Activated CD8-positive, alpha-beta memory T cell treated with anti-CD3 and anti-CD28 coated beads for 1 hour (primary cell): ENCODE measurements at places on chromosomes 6 and 20.
A peak's percentile ranks its signal among the peaks of the same experiment; 100 is the strongest.

DNA sequence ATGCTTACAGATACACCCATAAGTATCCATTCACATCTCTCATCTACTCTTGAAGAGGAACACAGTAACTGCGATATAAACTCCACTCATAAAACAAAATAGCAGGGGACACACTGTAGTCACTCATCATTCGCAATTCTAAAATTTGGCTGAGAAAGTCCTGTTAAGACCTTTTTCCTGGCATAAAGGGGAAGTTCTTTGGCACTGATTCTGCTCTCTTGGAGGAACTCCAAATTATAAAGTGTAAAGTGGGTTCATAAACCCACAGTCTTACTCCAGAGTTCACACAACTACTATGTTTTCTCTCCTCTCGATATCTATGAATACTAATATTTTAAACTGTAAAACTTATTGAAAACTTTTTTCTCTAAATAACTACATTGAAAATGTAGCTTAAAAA, 80.6 kb downstream of the ADGB start:
- no peak for DNase-seq

GRCh38 chr6:146700078-146700686, 101.4 kb downstream of the ADGB start:
- no peak for DNase-seq

- no peak for DNase-seq
These were observed 135.2 kb downstream of the DST start for GRCh38 chr6:56507517-56507916.

DNA sequence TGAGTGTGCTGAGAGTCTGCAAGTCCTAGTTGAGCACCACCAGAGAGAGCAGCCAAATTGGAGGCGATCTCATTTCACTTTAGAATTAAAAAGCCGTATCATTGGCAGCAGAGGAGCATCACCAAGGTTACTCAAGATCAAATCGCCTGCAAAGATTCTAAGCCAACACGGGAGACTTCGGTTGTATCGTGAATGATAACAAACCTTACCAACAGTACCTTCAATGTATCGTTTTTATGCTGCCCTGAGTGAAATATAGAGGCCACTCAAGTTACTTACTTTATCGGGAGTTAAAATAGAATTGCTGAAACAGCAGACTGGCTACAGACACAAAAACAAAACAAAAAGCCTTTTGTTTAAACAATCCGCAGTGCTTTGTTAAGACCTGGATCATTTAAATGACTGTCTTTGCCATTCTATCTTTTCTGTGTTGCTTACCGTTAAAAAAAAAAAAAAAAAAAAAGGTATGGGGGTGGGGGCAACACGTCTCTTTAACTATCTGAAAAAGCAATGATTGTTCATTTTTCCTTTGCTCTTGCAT, 14.2 kb downstream of the NHSL1 start:
- DNase-seq: no peak

DNA sequence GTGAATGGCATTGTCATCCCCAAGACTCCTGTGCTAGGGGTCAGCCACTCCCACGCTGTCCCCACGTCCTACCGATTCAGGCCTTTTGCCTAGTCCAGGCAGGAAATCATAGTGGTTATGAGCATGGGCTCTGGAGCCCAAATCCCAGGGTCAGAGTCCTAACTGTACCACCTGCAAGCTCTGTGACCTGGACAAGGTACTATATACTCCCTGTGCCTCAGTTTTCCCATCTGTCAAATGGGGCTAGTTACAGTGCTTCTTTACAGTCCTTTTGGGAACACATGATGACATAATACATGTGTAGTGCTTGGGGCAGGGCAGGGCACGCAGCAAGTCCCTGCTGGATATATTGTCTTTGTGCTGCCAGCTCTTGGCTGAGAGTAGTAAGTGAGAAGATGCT, 27.2 kb downstream of the EFCAB8 start:
- no peak for DNase-seq

- DNase-seq: no peak
These were observed 178.9 kb downstream of the SASH1 start for GRCh38 chr6:148521586-148521985.

DNA sequence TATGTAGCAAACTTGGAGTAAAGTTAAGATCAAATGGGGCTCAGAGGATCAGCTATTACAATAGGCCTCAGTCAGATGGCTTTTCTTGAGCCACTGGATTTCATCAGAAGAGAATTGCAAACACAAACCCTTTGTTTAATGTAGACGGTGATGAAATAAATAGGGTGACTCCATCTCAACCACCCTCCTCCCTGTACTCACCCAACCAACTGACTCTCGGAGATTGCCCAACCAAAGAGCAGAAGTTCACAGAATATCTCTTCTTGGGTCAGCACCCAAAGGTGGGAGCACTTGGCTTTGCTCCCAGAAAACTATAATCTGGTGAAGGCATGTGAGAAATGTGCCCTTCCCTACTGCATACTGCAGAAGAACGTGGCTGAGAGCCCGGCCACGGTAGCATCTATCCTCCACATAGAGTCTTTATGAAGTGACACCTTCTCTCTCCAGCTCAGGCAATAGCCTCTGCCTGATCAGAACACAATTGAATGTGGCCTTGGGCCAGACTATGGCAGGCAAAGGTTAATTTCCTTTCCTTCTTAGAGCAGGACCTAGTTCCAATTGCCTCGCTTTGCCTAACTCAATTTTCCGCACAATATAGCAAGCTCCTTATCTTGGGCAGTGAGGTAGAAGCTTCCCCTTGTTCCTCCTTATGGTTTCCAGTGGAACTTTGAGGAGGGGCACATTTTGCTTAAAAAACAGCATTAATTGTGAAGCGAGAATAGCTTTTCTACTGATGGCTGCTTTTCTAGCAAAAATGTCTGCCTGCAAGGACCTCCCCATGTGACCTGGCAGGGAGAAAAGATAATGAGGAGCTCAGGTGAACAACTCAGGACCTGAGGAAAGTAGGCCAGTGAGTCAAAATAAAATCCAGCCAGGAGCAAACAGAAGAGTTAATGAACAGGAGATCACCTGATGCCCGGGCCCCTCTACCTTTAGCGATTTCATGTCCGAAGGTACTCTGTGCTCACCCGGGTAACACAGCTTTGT, 79.4 kb downstream of the GFOD1 start:
- no peak for DNase-seq

DNA sequence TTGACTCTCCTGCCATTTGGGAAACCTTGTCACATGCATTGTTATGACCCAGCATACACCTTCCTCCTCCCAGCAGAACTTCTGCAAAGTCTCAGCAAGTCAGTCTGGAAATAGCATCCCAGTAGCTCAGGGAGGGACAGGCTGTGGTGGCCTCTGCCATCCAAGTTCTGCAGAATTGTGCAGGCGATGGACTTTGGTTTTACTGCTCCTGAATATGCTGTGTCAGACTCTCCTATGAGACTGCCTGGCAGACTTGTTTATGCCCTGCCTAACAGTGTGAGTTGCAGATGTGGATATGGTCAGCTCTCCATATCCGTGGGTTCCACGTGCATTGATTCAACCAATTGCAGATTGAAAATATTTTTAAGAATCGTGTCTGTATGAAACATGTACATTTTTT, 52.8 kb downstream of the SNRNP48 start:
- DNase-seq: no peak

DNA sequence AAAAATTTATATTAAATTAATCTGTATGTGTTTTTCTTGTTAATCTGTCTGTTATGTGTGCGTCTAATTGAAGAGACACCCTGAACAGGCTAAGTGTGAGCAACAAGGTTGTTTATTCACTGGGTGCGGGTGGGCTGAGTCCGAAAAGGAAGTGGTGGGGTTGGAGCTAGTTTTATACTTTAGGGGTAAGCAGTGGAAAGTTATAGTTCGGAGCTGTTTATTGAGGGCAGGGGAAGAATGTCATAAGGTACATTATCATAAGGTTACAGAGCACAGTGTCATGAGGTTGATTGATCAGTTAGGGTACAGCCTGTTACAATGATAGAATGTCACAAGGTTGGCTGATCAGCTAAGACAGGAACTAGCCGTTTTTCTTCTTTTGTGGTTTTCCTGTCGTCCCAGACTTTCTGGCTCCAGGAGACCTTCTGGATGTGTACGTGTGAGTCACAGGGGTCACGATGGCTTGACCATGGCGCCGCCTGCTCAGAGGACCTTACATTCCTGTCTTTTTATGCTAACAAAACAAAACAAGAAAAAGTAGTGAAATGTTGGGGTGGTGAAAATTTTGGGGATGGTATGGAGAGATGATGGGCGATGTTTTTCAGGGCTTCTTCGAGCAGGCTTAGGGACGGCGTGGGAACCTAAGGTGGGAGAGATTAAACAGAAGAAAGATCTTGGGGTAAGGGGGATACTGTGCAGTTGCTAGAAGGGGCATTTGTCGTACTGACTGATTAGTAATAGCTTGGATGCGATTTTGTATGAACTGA, 754.0 kb upstream of the ADGRB3 start:
- DNase-seq: no peak

- no peak for DNase-seq
These were observed 5.6 kb upstream of the BTBD3 start for GRCh38 chr20:11912013-11912658.

GRCh38 chr20:62501801-62502495, 26.2 kb upstream of the GATA5 start:
- peak; percentile 7 for DNase-seq

DNA sequence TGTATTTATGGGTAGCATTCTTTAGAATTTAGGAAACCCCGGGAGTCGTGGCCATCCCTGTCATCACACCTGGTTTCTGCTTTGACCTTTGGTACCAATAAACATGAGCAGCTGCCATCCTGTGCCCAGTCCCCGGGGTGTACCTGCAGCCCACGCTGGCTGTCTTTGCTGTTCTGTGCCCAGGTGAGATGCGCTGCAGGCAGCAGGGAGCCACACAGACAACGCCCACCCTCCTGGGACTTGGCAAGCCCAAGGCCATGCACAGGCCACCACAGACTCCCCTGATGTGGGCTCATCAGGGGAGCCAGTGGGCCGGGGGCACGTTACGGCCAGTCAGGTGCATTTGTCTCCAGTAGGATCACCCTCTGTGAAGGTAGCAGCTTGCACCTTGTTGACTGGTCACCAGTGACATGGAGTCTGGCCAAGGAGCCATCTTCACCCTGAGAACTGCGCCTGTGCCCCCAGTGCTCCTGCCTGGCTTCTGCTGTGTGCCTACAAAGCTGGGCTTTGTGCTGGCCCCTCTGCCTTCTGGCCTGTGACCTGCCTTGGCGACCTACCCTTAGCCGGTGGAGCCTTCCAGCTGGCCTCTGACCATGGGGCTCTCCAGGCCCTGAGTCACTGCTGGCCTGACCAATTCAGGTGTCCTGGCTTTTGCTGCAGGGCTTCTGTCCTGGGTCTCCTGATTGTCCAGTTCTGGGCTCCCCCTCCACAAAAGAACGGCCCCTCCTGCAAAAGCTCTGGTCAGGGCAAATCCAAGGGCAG, 14.2 kb upstream of the UNC93A start:
- no peak for DNase-seq

- no peak for DNase-seq
These were observed 171.6 kb upstream of the FBXL4 start for GRCh38 chr6:99119109-99120031.

GRCh38 chr6:167906899-167907298, 80.2 kb downstream of the AFDN start:
- DNase-seq: no peak

GRCh38 chr6:156718647-156719394, 58.4 kb upstream of the ARID1B start:
- DNase-seq: no peak

GRCh38 chr6:109311471-109311870, 70.8 kb downstream of the CD164 start:
- no peak for DNase-seq

DNA sequence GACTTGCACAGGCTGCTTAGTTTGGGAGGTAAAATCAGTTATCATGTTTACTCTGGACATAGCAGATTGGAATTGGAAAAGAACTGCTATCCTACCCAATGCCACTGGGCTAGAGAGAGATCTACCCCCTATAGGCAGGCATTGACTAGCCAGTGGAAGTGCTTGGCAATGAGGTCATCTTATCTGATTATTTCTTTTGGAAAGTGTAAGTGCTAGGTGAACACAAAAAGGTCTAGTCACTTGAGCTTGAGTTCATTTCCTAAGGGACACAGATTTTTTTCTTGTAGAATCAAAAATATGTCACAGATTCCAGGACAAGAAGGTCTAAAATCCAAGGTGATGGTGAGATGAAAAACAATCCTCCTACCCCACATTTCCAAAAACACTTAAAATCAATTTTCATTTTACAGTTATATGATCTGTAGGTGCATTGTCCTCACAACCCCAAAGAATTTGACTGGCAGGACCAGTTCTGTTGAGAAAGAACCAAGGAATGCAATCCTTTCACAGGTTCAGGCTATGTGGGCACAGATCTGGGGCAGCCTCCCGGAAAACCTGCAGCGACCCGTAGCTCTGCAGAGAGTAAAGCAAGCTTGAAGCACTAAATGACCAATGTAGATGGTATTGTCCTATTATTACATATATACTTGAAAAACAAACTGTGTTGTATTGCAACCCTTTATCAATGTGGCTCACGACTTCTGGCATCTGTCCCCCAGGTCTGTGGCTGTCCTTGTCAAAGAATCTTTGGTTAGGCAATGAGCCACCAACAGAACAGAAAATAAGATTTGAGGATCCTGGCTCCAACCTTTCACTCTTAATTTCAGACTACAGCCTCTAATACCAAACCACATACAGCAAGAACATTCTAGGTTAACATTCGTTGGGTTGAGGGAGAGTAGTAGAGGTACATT, 67.3 kb upstream of the ADTRP start:
- no peak for DNase-seq

DNA sequence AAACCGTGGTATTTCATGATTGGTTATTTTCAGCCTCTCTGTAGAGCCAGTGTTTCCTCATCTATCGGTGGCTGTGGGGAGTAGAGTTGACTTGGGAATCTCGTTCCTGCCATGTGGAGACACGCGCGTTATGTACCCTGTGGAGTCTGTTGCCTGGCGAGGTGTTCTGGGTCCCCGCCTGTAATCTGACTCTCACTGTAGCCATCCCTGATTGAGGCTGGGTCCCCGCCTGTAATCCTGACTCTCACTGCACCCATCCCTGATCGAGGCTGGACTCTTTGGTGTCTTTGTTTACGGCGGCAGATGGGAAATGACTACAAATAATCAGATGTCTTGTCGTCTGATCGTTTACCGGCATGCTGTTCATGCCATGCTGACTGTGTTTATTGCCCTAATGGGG, 153.9 kb downstream of the DTNBP1 start:
- DNase-seq: no peak

DNA sequence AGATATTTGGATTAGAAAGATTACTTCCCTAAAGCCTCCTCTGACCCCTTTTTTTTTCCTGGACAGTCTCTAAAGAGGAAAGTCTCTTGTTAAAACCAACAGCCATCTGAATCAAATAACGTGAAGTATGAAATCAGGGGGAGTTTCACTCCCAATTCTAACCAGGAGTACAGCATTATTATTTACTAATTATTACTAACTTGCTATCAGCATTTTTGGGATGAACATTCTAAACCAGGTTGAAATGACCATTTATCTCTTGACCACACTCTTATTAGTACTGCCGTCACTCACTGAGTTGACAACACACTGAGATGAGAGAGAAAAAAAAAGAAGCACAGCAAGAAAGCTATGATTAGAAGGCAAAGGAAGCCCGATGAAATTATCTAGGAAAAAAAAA, 114.4 kb upstream of the BCLAF1 start:
- no peak for DNase-seq

DNA sequence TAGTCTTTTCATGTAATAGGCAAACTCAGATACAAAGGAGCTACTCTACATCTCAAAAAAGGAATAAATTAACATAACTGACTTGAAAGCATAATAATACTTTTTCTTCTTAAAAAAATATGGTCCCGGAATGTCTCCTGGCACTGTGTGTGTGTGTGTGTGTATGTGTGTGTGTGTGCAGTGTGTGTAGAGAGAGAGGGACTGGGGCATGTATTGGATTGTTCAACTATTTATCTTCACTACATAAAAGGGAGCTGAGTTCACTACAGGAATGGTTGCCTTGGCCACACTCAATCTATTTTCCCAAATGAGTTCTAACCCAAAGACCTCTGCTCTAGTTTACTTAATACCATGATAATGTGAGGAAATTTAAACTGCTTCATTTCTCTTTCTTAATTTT, 51.1 kb downstream of the B3GAT2 start:
- DNase-seq: no peak
